ENCODE measurements at places on chromosomes 6 and 20. TPM values are rescaled to one million over a fixed set of nuclear protein-coding genes. Genes with fewer than 3 reads are reported as not detected.

GRCh38 chr6:83311231-83311630 is 118.1 kb downstream of the RWDD2A start:
- no peak for DNase-seq

The TUBB2A gene
- total RNA-seq, result 53.1 TPM

DNA sequence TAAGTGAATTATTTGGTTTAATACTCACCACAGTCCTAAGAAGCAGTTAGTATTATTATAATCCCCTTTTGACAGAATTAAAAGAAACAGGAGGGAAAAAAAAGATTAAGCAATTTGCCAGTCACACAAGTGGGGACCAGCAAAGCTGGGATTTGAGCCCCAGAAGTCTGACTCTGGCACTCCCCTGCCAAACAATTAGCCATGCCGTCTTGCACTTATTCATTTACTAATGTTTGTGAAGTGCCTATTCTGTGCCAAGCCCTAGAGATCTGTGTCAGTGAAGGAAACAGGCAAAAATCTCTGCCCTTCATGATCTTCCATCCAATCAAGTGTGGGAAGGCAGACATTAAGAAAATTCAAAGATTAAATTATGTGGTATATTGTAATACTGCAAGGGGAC is 126.0 kb upstream of the TOP1 start:
- no peak for DNase-seq

DNA sequence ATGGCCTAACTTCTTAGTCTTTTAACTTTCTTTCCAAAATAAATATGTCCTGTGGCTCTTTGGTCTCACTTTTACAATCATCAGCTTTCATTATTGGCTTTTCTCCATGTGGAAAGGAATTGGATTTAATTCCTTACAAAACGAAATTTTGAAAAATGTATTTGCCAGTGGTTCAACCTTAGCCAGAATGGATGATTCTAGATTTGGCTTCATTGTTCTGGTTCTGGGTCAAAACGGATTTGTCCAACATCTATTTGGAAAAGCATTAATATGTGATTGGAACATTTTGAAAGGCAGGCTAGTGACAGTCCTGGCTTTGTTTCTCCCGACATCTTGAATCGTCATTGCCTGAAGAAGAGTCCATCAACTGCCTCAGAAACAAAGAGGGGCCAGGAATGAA is 59.2 kb downstream of the TENT5A start:
- DNase-seq, result no peak

DNA sequence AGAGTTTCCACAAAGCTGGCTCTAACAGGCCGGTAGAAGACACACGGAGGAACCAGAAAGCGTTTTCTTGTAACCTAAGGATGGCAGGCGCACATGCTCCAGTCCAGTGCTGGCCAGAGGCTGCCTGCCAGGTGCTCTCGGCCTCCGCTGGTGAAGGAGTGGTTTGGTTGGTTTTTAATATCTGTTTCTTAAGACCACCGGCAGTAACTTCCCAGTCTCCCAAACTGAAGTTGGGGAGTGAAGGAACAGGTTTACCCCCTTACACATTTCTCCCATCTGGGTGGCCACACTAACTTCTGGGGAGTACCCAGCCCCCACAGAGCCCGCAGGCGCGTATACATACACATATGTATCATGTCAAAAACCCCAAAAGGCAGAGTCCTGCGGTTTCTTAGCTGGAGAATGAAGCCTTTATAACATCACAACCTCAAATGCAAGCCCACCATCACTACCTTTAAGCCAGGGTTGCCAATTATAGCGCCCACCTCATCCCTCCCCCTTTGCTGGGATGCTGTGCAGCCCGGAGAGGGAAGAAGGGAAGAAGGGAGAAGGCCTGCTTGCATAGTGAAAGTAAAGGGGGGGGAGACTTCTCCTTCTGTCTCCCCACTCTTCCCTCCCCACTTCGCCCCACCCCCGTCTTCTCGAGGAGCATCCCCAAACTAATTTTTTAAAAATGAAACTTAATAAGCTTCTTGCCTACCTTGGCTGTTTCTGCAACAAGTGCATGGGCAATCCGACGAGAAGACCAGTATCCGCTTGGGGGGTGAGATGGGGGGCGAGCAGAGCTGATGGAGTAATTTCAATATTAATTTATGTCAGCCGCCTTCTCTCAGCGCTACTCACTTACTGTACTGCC is 1.0 kb downstream of the TRERF1 start:
- DNase-seq, result no peak

- no peak for DNase-seq
Measured at GRCh38 chr6:169800668-169801395, 49.4 kb downstream of the ERMARD start.

The MAPK13 gene
- total RNA-seq, result 12.8 TPM

The COX4I2 gene
- total RNA-seq, result 8.3 TPM

The DEFB128 gene
- not detected for total RNA-seq

GRCh38 chr6:119584088-119584487 is 234.5 kb upstream of the MAN1A1 start:
- DNase-seq, result no peak

- no peak for DNase-seq
Measured at GRCh38 chr6:6411115-6411514, 90.7 kb upstream of the F13A1 start.

DNA sequence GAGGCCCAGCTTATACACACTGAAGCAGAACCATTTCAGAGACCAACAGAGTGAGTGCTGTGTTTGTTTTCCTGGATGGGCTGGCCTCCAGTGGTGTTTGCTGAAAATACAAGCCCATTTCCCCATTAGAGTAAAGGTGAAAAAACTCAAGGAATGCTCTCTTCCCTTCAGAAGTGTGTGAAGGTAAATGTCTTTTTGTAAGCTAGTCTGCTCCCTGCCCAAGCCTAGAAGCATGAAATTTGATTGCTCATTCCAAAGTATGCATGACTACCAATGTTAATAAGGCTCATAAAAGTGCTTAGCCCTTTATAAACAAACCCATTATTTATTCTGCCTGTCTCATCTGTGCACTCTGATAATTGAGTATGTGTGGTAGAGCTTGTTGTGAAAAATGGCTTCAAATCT is 59.1 kb downstream of the ADGRF1 start:
- DNase-seq, result no peak

- DNase-seq, result no peak
Measured at GRCh38 chr6:161676586-161676985, 402.7 kb upstream of the AGPAT4 start.

DNA sequence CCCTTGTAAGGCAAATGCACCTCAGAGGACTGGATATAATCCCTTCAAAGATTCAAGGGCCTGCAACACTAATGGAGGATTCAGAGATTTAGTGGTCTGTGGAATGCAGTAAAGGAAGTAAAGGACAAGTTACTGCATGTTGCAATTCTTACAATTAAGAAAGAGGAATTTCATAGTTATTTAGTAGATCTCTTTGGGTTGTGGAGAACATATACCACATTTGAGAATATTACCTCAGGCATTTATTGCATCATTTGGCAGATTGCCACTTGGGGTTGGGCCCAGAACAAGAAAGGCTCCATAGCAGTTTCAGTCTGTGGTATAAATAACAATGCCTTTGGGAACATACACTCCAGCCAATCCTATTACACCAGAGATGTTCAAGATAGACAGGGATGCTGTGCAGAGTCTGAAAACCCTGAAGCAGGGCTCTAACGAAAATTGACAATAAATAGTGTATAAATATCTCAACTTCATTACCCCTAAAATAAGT is 20.9 kb upstream of the EPM2A start:
- DNase-seq, result no peak

- no peak for DNase-seq
Measured at GRCh38 chr6:6820641-6821238, 232.2 kb downstream of the LY86 start.

DNA sequence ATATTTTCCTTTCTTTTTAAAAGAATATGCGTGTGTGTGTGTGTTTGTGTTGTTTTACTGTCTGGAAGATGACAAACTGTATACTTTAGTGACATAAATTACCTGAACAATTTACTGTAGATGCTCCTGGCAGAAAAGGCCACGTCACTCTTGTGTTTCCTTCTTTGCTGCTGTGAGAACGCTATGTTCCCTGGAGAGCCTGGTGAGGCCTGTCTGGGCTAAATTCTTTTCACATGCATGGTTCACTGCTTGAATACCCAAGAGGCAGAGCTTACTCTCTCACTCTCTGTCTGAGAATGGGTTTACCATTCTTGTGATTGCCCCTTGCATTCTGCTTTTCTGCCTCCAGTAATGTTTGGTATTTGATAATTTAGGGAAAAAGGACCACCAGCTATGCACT is 64.3 kb downstream of the EDN1 start:
- no peak for DNase-seq

GRCh38 chr6:54921891-54922290 is 75.3 kb downstream of the FAM83B start:
- no peak for DNase-seq

DNA sequence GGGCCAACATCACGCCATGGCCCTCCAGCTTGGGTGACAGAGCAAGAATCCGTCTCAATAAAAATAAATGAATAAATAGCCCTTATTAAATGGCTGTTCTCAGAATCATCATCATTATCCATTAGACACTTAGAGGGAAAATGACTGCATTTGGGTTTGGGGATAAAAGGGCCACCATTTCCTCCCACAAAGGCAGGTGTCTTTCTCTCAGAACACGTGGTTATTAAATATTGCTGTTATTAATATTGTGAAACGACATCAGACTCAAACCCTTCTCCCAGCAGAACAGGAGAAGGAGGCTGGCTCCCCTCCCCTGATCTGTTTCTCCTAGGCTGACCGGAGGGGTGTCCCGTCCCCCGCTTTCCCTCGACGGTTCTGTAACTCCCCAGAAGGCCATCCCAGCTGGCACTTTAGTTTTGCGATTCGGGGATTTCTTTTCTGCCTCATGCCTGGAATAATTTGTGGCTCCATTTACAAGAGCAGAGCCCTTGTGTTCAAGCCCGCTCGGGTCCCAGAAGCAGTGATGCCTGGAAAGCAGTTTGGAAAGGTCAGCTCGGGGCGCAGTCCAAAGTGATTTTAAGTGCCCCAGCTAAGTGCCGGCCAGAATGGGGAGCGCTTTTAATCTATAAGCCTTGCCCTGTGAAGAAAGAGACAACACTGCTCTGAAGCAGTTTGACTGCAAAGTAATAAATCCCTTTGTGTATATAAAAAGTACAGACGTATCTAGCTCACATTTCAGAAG is 41.9 kb downstream of the EYA2 start:
- no peak for DNase-seq

DNA sequence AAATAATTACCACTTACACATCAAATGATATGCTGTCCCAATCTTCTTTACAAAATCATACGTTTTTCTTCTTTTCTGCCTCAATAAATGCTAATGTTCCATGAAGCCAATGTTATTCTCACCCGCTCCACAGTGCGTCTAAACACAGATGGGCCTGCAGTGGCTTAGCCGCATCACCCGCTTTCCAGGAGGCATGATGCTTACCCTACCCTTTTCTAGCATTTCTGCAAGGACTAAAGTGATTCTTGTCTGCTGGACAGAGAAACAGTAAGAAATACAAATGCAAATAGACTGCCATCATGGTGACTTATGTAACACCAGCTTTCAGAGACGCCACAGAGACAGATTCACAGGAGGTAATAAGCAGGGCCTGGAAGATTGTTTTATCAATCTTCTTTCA is 104.4 kb downstream of the RNASET2 start:
- DNase-seq, result no peak

DNA sequence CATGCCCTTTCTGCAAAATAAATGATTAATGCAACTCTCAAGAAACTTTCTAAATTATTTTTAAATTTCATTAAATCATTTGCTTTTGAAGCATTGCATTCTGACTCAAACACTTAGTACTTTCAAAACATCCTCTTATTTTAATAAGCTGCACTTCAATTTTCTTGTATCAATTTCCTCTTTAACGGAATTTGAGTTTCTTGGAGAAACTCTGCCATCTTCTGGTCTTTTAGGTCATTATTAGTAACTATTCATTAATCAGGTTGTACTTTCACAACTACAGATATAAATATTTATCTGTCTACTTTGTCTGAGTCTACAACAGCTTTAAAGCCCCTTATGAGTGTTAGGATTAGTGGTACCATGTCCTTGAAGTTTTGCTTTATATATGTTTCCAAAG is 30.2 kb downstream of the TMX4 start:
- DNase-seq, result no peak

The C20orf144 gene
- total RNA-seq, result not detected

The ZNF334 gene
- total RNA-seq, result 9.0 TPM

- no peak for DNase-seq
Measured at GRCh38 chr6:40931931-40932330, 107.1 kb downstream of the UNC5CL start.

DNA sequence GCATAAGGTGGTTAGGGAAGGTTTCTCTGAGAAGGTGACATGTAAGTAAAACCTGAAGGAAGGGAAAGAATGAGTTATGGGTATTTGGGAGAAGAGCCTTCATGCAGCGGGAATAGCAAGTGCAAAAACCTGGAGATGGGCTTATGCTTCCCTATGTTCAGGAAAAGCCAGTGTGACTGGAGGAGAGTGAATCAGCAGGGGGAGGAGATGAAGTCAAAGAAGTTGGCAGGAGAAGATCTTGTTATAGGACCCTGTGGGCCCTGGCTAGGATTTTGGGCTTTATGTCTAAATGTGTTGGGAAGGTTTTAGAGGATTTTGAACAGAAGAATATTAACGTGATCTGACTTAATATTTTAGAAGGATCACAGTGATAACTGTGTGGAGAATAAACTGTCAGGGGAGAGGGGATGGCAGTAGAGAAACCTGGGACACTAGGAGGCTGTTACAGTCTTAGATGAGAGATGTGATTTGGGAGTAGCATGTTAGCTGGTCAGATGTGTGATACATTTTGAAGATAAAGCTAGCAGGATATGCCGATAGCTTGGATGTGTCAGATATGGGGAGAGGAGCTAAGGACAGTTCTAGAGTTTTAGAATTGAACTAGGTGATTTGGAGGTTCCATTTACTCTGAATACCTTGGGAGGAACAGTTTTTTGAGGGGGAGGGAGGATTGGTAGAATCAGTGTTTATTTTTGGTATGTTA is 41.0 kb downstream of the PHF3 start:
- DNase-seq, result no peak

DNA sequence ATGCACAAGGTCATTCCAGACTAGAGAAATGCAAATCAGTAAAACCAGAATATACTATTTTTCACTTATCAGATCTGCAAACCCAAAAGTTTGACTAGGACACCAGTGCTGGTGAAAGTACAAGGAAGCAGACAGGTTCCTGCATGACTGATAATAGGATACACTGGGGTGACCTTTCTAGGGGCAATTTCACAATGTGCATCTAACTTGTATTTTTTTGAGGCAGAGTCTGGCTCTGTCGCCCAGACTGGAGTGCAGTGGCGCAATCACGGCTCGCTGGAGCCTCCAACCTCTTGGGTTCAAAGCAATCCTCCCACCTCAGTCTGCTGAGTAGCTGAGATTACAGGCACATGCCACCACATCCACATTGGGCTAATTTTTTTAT is 11.4 kb downstream of the COMMD7 start:
- no peak for DNase-seq

- DNase-seq, result no peak
Measured at GRCh38 chr6:159313018-159313417, 143.8 kb downstream of the FNDC1 start.

GRCh38 chr6:36073587-36073986 is 46.0 kb downstream of the MAPK14 start:
- DNase-seq, result no peak

Data from sciatic nerve (tissue), 2 donors.